ENCODE measurements at places on chromosomes 7 and 10.
A peak's percentile ranks its signal among the peaks of the same experiment; 100 is the strongest.

- DNase-seq, result no peak
These were observed 142.6 kb upstream of the LRRN3 start for GRCh38 chr7:110948280-110948679.

- DNase-seq, result no peak
These were observed 321.2 kb downstream of the FRMD4A start for GRCh38 chr10:14009371-14010100.

DNA sequence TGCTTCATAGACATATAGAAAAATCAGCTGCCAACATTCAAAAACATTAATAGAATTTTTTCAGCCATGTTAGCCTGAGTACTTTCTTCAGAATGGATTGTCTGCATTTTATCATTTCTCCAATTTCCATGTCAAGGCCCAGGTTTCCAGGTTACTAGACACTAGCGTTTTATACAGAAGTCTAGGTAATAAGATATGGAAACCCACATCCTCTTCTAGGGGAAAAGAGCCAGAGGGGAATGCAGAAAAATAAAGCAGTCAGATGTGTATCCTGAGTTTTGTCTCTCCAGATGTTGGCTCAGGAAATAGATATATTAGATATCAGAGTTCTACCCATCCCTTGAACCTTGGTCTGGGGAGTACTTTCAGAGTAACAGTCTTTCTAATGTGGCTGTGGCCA, 20.4 kb downstream of the GIMAP4 start:
- DNase-seq, result no peak

- peak; percentile 42 for DNase-seq
These were observed 884 bp downstream of the ICA1 start for GRCh38 chr7:8260871-8261694.

All from Ammon's horn (tissue), 1 donor.